Panc1 (cell line): ENCODE measurements at places on chromosomes 11 and 22. TPM values are rescaled to one million over a fixed set of nuclear protein-coding genes. Genes with fewer than 3 reads are reported as not detected.

DNA sequence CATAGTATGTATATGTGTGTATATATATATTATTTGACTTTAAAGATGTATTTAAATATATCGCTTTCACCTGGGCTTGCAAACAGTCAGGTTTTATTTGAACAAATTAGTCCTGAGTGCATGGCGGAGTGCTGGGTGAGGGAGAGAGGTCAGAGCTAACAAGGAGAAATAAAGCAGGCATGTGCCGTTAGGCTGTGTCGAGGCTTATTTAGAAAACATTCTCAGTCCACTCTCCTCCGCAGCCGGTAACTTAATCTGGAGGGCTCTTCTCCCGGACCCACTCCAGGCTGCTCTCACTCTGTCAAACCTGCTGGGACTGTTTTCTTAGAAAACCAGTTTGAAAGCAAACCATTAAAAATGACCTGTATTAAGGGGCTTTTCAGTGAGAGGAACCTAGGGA lies 455.9 kb downstream of the MN1 start:
- DNase-seq, result no peak
- H3K27ac ChIP-seq, result no peak overlapping the region
- no peak overlapping the region for H3K4me3 ChIP-seq
- no peaks in the 10 kb centered on the region for H3K4me1 ChIP-seq
- H3K36me3 ChIP-seq, result no peaks in the 10 kb centered on the region

- H3K27me3 ChIP-seq, result peaks cover 48% of the 10 kb centered on the region
- no peak overlapping the region for H3K4me3 ChIP-seq
- no peak overlapping the region for H3K27ac ChIP-seq
These were observed 6.9 kb upstream of the ETS1 start for GRCh38 chr11:128594226-128594625.

GRCh38 chr11:67054346-67054835 lies 2.3 kb upstream of the RHOD start:
- no peak overlapping the region for H3K4me3 ChIP-seq
- no peaks in the 10 kb centered on the region for H3K36me3 ChIP-seq
- H3K27ac ChIP-seq, result peak overlapping the region; percentile 20
- peaks cover 35% of the 10 kb centered on the region for H3K4me1 ChIP-seq
- H3K27me3 ChIP-seq, result no peaks in the 10 kb centered on the region

PIWIL4 gene
- 2.1 TPM for total RNA-seq

TSPAN32 gene
- total RNA-seq, result not detected

YDJC gene
- total RNA-seq, result 60.6 TPM
